Breast epithelium (tissue), 4 donors: ENCODE measurements at places on chromosomes 4 and X.

- DNase-seq: no peak
These were observed 22.5 kb upstream of the MYOZ2 start for GRCh38 chr4:119113033-119113655.

DNA sequence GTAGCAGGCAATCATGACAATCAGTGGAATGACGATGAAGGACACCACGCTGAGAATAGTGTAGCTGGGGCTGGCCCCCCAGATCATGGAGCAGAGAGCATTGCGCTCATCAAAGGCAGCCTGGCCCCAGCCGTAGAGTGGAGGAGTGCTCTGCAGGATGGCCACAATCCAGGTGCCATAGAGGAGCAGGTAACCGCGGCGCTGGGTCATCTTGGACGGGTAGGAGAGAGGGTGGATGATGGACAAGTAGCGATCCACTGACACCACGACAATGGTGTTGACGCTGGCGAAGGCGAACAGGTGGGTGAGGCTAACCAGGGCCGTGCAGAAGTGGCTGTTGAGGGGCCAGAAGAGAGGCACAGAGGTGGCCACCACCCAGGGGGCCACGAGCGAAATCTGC, 2.8 kb downstream of the GPR101 start:
- no peak for DNase-seq

- no peak for DNase-seq
These were observed 181.1 kb upstream of the GPRIN3 start for GRCh38 chr4:89488736-89489135.

DNA sequence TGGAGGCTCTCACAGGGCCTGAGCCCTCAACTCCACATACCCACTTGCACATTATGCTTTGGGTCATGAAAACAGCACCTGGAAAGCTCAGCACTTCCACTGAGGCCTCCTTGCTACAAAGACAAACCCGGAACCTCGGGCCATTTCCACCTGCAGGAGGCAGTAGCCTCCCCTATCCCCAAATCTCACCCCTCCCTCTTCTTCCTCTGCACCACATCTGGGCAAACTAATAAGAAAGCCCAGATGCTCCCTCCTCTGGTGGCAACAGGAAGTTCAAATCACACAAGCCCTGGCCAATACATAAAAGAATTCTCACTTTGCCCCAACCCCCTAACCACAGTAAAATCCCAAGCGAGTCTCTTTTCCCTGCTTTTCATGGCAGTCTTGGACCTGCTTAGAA, 136.4 kb downstream of the MAPK10 start:
- DNase-seq: no peak

DNA sequence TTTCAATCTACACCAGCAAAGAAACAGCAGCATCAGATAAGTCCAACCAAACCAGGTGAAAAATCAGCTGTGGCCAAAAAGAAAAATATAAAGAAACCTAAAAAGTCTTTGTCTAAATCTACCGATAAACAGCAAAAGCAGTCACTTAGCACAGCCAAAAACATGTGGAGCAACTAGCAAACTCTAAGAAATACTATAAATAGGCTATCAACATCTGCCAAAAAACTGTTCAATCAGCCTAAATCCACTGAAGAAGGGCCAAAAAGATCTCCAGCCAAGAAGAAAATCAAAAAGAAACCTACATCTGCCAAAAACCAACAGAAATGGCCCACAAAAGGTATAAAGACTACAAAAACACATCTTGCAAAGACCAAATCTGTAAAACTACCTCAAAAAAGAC, 36.7 kb upstream of the CABS1 start:
- no peak for DNase-seq

DNA sequence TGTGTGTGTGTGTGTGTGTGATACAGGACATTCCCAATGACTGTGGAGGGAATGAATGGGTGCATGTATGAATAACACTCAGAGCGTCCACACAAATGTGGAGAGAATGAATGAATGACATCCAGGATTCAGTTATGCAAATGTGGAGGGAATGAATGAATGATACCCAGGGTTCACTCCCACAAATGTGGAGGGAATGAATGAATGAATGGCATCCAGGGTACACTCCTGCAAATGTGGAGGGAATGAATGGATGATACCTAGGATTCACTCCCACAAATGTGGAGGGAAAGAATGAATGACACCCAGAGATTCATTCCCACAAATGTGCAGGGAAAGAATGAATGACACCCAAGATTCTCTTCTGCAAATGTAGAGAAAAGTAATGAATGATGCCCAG, 36.0 kb upstream of the ASMTL start:
- DNase-seq: no peak

DNA sequence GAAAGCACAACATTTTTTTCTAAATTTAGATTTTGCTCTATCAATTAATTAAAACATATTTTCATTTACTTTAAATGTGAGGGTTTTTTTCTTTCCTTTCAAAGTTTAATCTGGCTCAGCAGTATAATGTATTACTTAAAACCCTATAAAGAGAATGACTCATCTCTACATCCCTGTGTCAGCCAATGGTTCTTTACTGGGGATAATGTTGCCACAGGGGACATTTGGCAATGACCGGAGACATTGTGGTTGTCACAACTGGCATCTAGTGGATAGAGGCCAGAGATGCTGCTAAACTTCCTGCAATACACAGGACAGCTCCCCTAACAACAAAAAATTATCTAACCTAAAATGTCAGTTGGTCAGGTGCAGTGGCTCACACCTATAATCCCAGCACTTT, 53.8 kb downstream of the SYNPO2 start:
- DNase-seq: no peak

- no peak for DNase-seq
These were observed 33.8 kb upstream of the AMELX start for GRCh38 chrX:11259437-11259836.

DNA sequence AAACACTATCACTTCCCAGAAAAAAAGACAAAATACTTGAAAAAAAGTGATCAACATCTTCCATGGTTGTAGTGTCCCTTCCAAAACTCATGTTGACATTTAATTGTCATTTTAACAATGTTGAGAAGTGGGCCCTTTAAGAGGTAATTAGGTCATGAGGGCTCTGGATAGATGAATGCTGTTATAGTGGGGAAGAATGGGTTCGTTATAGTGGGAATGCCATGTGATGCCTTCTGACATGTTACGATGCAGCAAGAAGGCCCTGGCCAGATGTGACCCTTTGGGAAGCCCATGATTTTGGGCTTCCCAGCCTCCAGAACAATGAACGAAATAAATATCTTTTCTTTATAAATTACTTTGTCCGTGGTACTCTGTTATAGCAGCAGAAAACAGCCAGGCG, 4.0 kb upstream of the SLC10A6 start:
- DNase-seq: no peak

DNA sequence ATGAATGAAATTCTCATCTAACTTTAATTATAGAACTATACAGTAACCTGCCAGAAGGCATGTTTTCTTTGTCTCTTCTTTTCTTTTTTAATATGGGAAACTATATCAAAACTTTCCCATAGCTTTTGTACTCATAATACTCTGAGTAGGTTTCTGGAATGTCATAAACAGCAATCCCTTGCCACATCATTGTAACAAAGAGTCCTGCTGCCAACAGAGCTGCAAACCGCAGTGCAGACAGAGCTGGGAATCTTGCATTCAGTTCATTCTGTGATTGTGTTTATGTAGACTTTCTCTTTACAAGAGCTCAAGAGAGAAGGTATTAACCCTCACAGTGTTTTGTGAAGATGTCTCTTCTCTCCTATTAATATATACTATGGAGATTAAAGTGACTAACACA, 304.4 kb upstream of the SLIT2 start:
- no peak for DNase-seq

DNA sequence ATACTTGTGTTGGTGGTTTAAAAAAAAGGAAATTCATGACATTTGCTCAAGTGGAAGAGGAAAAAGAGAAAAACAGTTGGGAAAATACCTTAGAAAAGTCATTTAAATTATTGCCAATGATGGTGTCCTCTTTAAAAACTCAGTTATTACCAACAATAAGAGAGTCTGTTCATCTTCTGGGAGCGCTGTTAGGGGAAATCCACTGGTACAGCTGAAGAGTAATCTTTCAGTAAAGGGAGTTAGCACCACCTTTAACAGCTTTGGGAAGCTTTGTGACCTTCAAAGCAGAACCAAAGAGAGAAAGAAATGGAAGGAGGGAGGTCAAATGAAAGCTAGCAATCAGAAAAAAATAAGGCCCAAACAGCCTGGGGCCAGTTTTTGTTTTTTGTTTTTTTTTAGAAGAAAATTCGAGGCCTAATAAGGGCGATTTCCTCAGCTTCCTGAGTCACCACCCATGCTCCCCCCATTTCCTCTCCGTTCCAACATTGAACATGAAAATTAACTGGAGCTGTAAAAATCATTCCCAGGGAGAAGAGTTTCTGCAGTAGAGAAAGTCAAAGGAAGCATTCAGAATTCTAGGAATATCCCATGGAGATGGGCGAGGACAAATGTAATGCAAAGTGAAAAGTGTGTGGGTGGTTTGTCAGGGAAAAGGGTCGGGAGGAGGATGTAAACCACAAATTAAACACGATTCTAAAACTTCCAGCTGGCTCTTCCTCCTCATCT, 115.1 kb downstream of the SH3KBP1 start:
- no peak for DNase-seq

GRCh38 chr4:87235020-87235671, 14.7 kb upstream of the KLHL8 start:
- DNase-seq: no peak

GRCh38 chr4:2745981-2746806, 9.9 kb downstream of the TNIP2 start:
- DNase-seq: no peak

DNA sequence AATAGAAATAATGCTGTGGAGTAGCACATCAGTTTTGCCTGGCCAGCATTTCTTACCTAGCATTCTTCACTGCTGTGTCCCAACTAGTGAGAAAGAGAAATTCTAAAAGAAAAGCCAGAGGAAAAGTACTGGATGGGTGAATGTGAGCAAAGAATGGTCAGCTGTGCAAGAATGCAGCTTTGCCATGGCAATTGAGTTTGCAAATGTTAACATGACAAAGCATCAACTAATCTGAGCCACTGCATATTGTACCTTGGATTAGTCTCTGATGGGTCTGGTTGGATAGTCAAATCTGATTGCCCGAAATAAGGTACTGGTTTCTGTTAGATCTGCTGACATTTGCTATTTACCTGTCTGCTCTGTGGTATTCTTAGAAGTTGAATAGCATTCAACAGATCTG, 38.7 kb downstream of the ADD1 start:
- no peak for DNase-seq

DNA sequence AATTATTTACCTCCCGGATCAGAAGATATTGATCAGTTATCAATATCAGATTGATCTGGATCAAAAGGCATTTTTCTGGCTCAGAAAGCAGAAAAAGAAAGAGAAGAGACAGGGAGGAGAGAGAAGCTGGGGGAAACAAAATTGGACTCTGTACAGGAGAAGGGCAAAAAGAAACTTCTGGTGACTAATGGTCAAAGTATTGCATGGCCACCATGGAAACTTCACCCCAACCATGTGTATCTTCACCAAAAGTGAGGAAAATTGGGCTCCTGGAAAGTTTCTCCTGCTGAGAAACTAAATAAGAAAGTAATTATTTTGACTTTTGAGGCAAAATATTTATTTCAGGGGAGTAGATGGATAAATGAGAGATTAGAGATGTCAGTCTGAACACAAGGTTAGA, 33.9 kb downstream of the RNF150 start:
- DNase-seq: no peak

GRCh38 chr4:151952711-151953254, 192.0 kb upstream of the GATB start:
- DNase-seq: no peak

DNA sequence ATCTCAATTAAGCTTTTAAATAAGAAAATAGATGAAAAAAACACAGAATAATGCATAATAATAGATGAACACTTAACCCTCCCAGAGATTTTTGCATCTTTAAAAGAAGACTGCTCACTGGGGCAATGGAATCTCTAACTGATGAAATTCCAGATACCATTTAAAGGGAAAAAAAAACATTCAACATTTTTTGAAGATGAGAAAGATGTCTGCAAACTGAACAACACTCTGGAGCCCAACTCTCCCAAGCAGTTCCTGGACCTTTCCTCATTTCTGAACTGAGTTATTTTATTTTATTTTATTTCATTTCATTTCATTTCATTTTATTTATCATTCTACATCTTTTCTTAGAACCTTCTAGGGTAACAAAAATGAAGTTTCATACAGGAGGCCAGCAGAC, 90.7 kb downstream of the CORIN start:
- DNase-seq: no peak

GRCh38 chr4:84623661-84624060, 40.7 kb downstream of the CDS1 start:
- DNase-seq: no peak

DNA sequence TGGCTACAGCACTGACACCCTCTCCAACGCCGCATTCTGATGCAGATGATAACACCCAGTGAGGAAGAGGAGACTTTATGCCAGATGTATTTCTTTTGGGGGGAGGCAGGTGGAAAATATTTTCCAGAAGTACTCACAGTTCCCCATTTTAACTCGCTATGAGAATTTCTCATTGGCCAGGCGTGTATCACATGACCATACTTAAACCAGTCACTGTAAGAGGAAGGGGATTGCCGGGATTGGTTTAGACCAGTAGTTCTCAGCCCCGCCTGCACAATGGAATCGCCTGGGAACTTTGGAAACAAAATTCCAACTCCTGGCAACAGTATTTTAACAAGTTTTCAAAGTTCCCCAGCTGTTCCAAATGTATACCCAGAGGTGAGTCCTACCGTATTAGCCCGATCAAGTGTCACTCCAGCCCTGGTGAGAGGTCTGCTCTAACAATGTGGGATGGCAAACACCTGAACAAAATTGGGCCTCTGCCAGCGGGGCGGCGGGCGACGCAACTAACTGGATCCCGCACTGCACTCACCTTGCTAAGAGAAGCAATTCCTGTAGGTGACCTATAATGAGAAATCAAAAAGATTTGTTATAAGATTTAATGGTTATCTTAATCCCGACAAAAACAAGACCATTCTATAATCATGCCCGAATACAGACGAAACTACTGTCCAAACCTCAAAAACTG, 2.9 kb upstream of the MSL3 start:
- DNase-seq: no peak

- no peak for DNase-seq
These were observed 24.3 kb downstream of the PLK4 start for GRCh38 chr4:127905029-127905428.

GRCh38 chr4:15158406-15159091, 156.3 kb downstream of the CPEB2 start:
- DNase-seq: no peak

DNA sequence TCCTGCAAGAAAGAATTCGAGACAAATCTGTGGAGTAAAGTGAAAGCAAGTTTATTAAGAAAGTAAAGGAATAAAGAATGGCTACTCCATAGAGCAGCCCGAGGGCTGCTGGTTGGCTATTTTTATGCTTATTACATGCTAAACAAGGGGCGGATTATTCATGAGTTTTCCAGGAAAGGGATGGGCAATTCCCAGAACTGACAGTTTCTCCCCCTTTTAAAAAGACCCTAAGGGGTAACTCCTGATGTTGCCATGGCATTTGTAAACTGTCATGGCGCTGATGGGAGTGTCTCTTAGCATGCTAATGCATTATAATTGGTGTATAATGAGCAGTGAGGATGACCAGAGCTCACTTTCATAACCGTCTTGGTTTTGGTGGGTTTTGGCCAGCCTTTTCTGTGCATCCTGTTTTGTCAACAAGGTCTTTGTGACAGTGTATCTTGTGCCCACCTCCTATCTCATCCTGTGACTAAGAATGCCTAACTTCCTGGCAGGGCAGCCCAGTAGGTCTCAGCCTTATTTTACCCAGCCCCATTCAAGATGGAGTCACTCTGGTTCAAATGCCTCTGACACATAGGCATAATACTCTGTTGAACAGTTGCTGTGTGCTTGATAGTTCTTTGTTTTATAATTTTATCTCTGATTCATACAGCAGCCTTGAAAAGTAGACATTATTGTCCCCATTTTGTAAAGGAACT, 25.8 kb downstream of the GAB1 start:
- DNase-seq: no peak
